ENCODE measurements at places on chromosomes 12 and 14. TPM values are rescaled to one million over a fixed set of nuclear protein-coding genes. Genes with fewer than 3 reads are reported as not detected.

The AMHR2 gene
- total RNA-seq: 1.6 TPM

The TRHDE gene
- total RNA-seq: 0.60 TPM

The PPHLN1 gene
- total RNA-seq: 31.5 TPM

The WSCD2 gene
- not detected for total RNA-seq

GRCh38 chr14:99359906-99360305 is 87.9 kb upstream of the BCL11B start:
- DNase-seq: no peak

DNA sequence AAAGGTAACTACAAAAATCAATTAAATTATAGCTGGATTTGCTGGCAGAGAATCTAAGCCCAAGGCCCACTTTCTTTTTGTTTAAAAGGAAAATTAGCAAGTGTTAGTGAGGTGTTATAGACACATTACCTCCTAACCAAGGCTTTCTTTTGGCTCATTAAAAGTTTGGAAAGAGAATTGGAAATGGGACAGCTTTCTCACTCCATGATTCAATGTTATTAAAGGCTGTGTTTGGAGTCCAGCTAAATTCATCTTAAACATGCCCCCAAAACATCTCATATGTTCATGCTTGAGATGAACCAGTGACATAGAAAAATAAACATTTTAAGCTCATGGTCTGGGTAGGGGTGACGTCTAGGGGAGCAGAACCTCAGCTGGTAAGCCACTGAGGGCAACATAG is 13.4 kb upstream of the PGF start:
- DNase-seq: no peak

- DNase-seq: no peak
Observed at GRCh38 chr14:47857646-47858045, 182.2 kb upstream of the MDGA2 start.

- DNase-seq: peak; percentile 18
Observed at GRCh38 chr14:100589760-100590469, 2.7 kb upstream of the BEGAIN start.

GRCh38 chr12:1466481-1467154 is 127.8 kb downstream of the FBXL14 start:
- no peak for DNase-seq

- no peak for DNase-seq
Observed at GRCh38 chr14:72708222-72708621, 185.7 kb downstream of the DPF3 start.

- no peak for DNase-seq
Observed at GRCh38 chr14:61090432-61091216, 109.6 kb downstream of the SLC38A6 start.

DNA sequence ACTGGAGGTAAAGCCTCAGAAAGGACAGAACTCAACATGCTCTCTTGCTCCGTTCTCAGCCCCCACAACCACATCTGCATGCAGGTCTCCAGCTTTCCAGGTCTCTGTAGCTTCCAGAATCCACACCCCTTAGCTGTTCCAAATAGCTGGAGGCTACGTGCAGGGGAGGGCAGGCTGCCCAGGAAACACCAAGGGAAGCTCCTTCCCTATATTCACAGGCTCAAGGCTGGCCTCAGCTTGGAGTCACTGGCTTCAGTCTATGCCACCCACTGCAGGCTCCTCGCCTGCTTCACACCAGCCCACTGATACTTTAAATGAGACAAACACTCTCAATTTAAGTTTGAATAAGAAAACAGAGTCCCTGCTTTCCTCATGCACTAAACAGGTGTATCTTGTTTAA is 73.3 kb downstream of the ASCL4 start:
- DNase-seq: no peak

DNA sequence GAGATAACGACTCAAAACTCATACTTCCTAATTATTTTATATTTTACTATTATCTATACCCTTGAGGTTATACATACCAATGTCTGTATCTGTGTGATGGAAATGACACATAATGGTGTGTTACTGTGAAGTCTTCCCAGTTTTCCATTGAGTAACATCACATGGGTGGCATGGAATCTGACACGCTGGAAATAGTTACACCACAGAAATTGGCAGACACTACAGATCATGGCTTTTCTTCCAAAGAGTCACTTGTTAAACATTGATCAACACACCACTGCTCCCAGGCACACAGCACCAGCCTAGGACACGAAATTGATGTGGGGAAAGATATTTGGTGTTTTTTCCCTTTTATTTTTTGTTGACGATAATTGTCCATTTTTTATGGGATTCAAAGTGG is 33.0 kb upstream of the VWF start:
- DNase-seq: no peak

- no peak for DNase-seq
Observed at GRCh38 chr12:17076811-17077210, 470.8 kb upstream of the LMO3 start.

- no peak for DNase-seq
Observed at GRCh38 chr14:68486033-68486732, 306.7 kb downstream of the ZFP36L1 start.

DNA sequence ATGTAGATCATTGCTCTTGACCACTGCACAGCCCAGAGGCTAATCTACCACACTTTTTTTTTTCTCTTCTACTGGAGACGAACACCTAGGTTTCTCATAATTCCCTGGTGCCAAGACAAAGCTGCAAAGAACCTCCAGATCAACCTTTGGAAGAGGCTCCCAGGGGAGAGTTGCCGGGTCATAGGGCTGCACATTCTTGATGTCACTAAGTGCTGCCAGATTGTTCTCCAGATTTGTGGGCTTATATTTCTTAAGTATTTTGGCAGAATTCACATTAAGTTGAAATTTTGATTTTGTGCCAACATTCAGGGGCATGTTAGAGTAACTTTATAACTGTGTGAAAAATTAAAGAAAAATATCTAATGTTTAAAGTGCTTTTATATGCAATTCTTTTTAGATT is 13.5 kb upstream of the PDZRN4 start:
- DNase-seq: no peak

GRCh38 chr14:63632932-63633514 is 8.6 kb downstream of the WDR89 start:
- no peak for DNase-seq

DNA sequence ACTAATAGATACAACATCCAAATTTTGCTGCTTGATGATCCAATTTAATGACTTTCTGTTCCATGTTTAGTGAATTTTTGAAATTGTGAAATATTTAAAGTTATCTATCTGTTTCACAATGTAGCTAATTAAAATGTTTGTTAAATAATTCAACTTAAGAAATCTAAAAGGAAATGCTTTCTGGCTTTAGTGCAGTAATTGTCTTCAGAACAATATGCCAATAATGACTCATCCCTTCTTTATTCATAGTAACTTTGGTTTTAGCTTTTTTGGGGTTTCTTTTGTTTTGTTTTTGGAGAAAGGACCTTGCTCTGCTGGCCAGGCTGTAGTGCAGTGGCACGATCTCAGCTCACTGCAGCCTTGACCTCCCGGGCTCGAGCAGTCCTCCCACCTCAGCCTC is 479.2 kb upstream of the RGS6 start:
- DNase-seq: no peak

DNA sequence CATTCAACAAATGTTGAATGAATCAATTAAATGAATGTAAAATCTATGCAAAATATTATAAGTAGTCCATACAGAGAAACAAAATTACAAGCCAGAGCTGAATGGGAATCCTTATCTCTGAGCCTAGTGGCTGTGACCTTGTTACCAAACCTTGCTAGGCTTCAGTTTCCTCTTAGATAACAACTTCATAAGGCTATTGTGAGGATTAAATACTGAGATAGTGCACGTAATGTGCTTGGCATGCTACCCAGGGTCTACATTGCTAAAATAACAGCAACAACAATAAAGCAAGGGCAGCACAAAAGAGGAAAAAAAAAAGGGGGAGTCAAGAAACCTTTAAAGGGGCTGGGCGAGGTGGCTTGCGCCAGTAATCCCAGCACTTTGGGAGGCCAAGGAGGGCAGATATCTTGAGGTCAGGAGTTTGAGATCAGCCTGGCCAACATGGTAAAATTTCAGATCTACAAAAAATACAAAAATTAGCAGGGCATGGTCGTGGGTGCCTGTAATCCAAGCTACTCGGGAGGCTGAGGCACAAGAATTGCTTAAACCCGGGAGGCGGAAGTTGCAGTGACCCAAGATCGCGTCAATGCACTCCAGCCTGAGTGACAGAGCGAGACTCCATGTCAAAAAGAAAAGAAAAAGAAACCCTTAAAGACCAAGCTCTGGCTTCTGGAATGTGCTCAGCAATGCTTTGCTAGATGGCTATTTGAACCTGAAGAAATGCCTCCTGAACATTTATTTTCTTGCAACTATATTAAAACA is 14.1 kb downstream of the STAB2 start:
- no peak for DNase-seq

DNA sequence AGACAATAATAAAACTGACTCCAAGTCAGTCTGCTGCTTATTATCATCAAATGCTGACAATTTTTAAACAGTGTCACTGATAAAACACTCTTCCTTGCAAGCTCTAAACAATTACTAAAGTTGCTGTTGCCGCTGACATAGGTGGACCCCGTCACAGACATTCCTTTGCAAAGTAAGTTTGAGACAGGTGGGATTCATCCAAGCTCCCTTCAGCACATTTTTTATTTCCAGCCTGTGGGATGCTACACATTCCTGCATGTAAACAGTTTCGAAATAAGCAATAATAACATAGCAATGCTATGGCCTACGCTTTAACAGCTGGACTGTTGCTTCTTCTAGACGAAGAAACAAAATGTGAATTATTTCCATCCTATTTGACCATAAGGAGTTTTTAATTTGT is 85.4 kb upstream of the HIF1A start:
- no peak for DNase-seq

Data from psoas muscle (tissue), 8 donors.